Right renal pelvis (tissue), 4 donors: ENCODE measurements at places on chromosomes 3 and 15. TPM values are rescaled to one million over a fixed set of nuclear protein-coding genes. Genes with fewer than 3 reads are reported as not detected.

DNA sequence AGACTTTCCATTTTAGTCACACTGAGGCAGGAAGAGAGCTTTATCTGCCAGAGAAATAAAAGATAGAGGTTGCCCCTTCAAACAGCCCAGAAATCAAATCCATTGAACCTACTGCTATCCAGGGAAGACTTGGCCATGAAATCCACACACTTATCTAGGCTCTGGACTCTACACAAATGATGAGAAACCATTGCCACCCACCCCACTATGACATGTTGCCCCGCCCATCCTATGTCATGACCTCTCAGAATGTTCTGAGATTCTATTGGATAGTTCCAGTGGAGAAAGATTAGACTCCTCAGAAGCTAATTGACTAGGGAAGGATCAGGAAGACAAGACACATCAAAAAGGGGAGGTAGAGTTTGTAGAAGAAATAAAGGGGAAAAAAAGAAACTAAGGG lies at the start of gene TMCO5A:
TSS of gene TMCO5A (plus strand) at position 301 of the 400 bp plus-strand sequence. CDS start 1,684 bp downstream, outside the sequence.
- no peak for DNase-seq

DNA sequence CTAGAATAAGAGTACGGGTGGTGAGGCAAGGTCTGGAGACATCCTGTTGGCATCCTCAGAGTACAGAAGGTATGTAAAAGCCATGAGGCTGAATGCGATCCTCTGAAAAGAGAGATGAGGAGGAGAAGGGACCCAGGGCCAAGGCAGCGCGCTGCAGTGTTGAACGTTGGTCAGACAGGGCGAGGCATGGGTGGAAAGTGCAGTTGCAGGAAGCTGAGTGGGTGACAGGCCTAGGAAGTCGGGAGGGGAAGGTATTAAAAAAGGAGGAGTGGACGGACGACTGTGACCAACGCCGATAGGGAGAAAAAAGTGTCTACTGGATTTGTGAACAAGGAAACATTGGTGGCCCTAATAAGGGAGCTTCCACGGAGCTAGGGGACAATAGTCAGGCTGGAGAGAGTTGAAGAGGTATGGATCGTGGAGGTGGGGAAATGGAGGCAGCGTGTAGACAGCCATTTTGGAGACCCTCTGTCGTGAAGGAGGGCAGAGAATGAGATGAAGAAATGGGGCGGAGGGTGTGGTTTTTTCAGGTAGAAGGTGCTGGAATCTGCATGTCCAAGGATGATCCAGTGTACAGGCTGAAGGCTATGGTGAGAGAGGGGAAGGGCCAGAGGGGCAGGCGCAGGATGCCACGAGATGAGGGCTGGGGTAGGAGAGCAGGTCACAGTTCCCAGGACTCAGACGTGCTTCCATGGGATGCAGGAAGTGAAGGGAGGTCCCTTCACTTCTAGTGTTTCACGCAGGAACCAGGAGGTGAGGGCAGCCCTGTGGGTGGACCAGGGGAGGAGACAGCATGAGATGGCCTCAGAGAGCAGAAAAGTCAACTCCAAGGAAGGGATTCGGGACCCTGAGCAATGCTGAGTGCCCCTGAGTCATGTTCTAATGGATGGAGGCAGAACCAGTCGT lies 115.9 kb downstream of the ASB7 start:
- DNase-seq, result no peak

DNA sequence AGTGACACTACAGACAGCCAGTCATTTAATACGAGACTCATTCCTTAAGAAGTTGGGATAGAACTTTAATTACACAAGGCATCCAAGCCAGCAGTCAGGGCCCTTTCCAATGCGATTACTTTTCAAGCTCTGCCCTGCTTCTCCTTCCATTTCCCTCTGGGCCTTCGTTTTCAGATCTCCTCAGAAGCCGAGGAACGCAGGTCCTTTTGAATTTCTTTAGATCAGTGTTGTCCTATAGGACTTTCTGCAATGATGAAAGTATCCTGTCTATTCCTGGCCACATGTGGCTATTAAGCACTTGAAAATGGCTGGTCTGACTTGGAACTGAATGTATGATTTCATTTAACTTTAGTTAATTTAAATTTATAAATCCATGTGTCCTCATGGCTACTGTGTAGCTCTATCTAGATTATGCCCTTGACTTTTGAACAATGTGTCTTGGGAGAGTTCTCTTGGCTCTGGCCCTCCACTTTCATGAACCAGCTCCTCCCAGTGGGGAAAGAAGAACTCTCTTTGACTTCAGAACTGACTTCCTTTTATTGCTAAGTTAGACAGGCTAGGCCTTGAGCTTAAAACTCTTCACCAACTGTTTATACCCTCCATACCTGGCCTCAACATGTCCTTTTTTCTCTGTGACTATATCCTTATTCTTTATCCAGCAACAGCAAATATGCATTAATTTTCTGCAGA lies 22.6 kb downstream of the TGFBR2 start:
- DNase-seq, result no peak

The SYNM gene
- polyA plus RNA-seq, result 1.7 TPM

The ZMYND10 gene
- 4.7 TPM for polyA plus RNA-seq
